ENCODE measurements at places on chromosomes 16 and 17.

- no peak for DNase-seq
Observed at GRCh38 chr16:84193480-84193879, 2.5 kb downstream of the ADAD2 start.

- peak; percentile 76 for DNase-seq
Observed at GRCh38 chr17:61338000-61338798, 61.4 kb upstream of the TBX2 start.

DNA sequence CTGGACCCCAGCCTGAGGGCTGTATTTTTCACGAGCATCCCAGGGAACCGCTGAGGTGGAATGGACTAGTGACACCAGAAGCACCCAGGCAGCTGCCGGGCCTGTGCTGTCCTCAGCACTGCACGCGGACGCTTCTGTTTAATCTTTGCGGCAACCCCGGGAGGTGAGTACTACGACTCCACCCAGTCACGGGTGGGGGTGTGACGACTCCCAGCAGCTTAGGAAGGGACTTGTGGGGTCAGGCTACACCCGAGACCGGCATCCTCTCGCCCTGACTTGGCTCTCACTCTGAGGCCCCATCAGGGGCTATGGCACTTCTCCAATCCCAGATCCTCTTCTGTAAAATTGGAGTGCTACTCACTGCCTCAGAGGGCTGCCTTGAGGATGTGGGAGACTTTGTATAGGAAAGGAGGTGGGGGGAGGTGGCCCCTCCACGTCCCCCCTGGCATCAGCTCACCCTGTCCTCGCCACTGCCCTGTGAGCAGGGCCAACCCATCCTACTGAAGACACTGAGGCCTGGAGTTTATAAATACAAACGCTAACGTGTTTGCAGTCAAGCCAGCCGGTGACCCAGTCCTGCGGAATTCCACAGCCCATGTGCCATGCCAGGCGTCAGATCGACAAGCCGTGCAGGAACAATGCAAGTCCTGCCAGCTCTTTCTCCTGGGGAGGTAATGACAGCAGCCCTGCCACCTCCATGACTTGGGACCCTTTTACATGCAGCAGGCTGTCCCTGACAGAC lies 44.4 kb downstream of the PPL start:
- peak; percentile 49 for DNase-seq

DNA sequence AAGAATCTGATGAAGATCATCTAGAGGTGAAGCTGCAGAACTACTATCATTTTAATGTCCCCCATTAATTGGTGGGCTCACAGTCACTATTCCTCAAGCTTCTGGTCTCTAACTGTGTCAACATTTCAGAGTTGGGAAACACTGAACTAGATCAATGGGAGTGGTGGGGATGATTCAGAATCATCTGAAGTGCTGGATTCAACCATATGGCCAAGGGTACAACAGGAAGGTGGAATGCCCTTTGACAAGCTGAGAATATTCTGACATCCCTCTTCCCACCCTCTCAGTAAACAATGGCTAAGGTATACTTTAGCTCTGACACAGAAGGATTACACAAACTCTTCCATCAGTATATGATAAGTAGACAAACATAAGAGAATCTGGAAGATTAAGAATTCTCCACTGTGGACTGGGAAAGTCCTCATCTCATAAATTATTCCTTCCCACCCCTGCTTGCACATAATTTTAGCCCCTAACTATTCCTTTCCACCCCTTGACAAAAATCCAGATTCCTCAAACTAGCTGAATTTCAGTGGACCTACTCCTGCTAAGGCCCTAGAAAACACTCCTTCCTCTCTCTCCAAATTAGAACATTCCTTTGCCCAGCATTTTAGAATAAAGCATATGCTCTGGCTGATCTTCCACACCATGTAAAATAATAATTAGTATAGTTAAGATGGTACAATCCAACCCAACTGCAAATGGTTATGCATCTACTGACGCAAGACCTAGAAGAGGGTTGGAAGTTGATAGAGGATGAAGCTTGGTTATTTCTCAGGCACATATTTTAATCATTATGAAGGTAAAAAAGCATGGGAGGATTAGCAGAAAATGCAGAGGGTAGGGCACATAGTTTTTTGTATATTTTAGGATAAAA lies 16.3 kb upstream of the RFFL start:
- DNase-seq, result no peak

DNA sequence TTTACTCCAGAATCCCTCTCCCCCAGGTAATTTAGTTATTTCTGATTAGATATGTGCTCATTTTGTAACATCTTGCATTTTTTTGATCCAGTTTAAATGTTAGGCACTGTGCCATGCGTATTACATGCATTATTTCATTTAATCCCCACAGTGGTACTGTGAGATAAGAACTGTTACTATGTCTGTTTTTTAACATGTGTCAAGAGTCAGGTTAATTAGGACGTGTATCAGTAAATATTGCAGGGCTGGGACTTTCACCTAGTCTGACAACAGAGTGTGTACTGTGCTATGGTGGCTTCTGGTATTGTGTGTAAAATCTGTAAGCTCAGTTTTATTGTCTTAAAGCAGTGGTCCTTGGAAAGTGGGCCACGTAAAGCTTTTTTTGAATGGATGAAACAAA lies 10.6 kb downstream of the RSPRY1 start:
- no peak for DNase-seq

DNA sequence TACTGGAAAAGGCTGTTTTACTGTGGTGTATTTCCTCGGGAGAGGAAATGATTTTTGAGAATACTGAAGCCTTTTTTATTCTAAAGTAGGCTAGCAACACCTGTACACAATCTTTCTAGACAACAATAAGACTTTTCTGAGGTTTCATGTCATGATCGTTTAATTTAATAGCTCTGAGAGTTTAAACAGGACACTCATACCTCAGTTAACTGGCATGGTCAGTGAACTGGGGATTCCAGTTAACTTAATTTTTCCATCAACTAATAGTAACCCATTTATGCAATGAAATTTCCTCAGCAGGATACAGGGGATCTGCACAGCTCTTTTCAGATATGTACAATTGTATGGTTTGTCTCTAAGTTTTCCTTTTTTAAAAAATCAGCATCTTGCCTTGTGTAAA lies 262.6 kb downstream of the NTN1 start:
- DNase-seq, result no peak

- DNase-seq, result no peak
Observed at GRCh38 chr16:89392881-89393737, 97.3 kb downstream of the ANKRD11 start.

- DNase-seq, result no peak
Observed at GRCh38 chr17:896953-897661, 82.5 kb downstream of the NXN start.

DNA sequence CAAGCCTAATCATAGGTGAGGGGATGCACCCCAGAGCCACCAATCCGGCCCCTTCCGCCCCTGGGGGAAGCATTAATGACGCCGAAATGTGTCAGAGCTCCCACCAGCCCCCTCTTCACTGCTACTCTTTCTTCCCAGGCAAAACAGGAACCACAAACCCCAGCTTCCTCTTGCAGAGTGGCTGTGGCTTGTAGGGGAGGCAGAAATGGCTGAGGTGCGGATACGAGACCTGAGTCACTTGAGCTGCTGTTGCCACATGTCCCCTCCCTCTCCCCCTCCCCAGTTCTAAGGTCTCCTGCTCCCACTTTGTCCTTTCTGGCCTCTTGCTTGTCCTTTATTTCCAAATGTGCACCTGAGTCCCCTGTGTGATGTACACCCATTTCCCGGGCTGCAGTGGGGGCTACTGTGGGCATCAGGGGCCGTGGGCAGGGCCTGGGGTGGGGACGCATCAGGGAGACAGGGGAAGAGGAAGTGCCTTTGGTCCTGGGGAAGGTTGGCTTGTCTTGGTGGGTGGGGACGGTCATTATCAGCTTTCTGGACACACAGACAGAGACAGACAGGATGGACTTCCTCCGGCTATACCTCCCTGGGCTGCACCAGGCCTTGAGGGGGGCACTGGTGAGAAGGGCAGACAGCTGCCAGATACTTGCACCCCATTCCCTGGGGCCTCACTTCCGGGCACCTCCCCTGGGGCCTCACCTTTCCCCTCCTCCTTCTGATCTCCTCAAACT lies at the start of gene APOBR:
Gene APOBR (plus strand): TSS at position 523 of the 731 bp plus-strand sequence. CDS start 39 bp downstream, at position 562.
- no peak for DNase-seq

DNA sequence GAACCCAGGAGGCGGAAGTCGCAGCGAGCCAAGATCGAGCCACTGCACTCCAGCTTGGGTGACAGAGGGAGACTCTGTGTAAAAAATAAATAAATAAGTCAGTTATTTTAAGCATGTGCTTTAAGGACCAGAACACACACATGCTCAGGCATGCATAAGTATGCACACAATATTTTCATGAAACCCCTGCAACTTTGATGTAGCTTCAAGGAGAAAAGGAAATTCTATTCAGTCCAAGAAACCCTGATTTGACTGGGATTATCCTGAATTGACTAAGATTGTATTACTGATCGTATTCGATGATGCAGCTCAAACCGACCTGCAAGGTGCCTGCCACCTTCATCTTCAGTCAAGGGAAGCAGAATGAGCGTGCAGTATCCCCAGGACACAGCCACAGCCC lies 841 bp downstream of the TEKT5 start:
- no peak for DNase-seq

GRCh38 chr16:57539072-57539796 lies 2.9 kb upstream of the CCDC102A start:
- DNase-seq, result no peak

DNA sequence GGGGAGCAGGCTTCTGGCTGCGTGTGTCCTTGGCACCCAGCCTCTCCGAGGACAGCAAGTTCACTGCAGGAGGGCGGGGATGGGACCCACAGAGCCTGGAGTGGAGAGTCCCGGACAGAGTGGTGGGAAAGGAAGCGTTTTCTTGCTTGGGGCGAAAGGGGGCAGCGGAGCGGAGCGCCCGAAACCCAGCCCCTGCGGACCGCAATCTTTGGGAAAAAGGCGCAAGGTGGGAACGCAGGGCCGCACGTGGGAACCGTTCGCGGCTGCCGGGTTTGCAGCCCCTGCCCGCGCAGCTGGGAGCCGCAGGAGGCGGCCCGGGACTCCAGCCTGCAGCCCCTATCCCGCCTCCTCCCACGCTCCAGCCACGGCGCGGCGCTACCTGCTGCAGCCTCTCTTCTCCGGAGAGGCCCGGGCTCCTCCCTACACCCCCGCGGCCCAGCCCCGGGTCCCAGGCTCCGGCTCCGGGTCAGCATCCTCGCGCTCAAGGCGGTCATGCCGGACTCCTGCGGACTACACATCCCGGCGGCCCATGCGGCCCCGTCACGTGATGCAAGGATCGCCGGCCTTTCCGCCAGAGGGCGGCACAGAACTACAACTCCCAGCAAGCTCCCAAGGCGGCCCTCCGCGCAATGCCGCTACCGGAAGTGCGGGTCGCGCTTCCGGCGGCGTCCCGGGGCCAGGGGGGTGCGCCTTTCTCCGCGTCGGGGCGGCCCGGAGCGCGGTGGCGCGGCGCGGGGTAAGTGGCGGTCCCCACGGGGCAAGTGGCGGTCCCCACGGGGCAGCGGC lies at the start of the genes NTHL1 and TSC2:
Gene NTHL1 (minus strand): TSS at position 505 of the 786 bp plus-strand sequence. CDS start 11 bp downstream, at position 494.
Gene TSC2 (plus strand): TSS at position 656 of the 786 bp plus-strand sequence. CDS start 631 bp downstream, outside the sequence.
- DNase-seq, result peak; percentile 97

DNA sequence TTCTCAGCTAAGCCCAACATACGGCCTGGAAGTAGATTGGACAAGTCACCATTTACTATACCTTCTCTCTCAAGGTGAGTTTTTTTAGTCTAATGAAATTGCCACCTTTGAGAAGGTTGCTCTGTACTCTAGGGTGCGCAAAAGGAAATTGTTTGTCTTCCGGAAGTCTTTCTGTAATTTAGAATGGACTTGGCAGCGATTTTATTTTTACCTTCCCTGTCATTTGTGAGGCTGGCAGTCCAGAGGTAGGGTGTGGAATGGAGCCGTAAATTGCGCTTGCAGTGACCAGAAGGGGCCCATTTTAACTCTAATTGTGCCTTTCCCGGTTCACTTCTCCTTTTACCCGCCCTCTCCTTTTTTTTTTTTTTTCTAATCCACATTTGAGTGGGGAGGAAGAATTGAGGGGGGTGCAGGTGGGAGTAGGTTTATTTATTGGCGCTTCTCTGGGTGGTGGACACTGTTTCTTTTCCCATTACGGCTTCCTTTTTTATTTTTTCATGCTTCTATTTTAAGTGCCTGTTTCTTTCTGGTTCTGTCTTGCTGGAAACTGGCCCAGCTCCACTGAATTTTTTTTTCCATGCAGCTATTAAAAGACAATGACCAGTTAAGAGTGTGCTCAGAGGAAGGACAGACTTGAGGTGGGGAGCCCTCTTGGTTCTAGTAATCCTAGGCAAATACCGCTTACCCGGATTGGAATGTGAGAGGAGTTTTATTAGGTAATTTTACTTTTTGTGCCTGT lies 89.7 kb upstream of the CLEC18A start:
- peak; percentile 79 for DNase-seq

GRCh38 chr17:9261081-9262012 lies 240.0 kb downstream of the NTN1 start:
- no peak for DNase-seq

DNA sequence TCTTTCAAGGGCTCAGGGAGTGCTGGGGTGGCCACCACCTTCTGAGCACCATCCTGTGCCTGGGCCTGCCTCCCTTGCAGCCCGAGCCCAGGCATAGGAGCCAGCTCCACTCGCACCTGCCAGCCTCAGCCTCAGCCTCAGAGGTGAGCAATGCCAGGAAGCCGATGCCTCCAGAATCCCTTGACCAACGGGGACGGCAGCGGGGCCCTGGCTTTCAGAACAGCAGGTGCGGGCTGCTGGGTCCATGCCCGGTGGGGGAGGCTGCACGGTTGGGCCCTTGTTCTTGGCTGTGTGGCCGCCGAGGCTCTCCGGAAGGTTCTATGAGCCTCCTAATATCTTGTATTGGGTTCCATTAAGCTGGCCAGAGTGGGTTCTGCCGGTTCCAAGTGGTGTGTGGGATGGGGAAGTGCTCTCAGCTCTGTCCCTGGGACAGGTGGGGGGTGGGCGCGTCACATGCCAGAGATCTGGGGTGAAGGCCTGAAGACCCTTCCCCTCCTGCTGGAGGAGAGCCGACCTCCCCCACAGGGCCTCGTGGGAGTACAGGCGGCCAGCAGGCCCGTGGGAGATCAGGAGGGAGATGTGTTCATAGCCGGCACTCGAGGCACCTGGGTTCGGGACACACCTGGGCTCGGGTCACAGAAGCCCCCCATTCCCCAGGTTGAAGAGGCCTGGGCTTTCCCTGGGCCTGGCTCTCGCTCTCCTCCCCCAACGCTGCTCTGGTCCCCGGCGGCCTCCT lies 27.0 kb downstream of the NPTX1 start:
- no peak for DNase-seq

GRCh38 chr16:2333231-2333630 lies 7.3 kb downstream of the ABCA3 start:
- no peak for DNase-seq

- no peak for DNase-seq
Observed at GRCh38 chr16:27813591-27813990, 249.9 kb downstream of the GSG1L start.

GRCh38 chr17:5523249-5523648 lies 36.9 kb downstream of the MIS12 start:
- DNase-seq, result no peak
